ENCODE measurements at places on chromosomes 2 and 18.

GRCh38 chr2:64987956-64988419, 1.2 kb upstream of the SLC1A4 start:
- no peak for DNase-seq

DNA sequence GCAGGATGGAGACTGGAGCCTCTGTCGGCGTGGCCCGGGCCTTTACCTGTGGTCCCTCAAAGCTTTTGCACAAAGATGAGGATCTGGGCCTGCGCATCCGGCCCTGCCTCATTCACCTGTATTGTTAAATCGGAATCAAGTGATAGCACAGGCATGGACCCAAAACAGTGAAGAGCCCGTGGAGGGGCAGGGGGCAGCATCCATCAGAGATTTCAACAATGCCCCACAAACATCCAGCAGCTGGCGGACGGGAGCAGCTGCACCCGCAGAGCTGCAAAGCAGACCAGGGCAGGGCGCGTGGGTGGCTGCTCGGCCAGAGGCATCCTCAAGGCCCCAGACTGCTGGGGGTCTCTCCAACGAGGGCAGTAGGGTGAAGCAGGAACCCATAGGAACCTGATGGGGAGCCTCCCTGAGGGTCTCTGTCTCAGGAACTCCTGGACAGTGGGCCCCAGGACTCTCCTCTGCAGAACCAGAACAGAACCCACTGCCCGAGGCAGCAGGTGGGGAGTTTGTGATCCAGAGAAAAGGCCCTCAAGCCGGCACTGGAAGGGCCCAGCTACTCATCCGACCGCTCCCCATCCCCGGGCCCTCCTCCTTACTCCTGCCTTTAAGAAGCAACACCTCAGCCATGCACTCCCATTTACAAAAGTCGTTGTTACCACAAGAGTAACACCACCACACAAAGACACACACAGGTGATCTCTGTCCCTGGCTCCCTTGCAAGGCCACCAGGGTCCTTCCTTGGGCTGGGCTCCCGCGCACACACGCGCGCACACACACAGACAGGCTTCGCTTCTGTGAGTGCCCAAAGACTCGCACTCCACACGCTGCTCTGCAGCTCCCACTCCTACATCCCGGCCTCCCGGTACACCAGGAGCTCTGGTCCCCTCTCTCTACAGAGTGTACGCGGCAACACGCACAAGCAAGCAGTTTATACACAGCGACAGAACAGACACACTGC, 28.8 kb downstream of the HDAC4 start:
- no peak for DNase-seq

DNA sequence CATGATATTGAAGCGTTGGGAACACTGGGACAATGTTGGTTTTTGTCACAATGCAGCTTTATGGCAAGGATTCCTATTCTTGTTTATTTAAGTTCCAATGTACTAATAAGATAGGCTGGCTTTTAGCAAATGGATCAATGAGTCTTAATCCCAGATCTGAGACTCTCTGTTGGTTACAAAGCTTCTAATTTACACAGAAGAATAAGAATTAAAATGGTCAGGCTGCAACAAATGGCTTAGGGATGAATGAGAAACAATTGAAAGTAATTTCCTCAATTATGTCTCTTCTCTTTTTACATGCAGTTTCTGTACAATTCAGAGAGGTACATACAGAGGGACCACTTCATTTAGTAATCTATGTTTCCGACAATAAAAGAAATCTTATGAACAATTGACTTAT, 640.4 kb downstream of the NRXN1 start:
- DNase-seq, result no peak

DNA sequence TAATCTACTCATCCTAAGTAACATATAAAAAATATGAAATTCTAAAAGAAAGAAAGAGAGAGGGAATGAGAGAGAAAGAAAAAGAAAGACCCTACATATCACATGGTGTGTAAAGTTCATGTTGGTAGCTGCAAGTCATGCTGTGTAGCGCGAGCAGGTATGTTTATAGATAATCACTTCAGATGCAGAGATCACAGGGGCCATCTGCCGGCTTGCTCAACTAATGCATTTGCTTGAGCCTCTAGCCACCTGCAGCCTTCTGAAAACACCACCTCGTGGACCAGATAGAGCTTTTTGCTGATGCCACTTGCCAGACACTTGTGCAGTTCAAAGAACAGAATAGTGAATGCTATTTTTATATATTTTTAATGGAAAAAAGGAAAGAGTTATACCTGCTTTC, 37.6 kb downstream of the CDH7 start:
- DNase-seq, result no peak

GRCh38 chr2:96113367-96113677, 3.0 kb downstream of the ADRA2B start:
- no peak for DNase-seq

DNA sequence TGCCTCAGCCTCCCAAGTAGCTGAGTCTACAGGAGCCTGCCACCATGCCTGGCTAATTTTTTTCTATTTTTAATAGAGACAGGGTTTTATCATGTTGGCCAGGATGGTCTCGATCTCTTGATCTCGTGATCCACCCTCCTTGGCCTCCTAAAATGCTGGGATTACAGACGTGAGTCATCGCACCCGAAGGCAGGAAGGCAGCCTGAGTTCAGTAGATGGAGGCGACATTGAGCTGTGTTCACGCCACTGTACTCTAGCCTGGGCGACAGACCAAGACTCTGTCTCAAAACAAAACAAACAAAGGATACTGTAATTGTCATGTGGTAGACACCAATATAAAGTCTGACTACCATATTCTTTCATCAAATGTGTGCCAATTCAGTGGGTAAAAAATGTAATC, 500.9 kb upstream of the DSEL start:
- DNase-seq, result no peak

DNA sequence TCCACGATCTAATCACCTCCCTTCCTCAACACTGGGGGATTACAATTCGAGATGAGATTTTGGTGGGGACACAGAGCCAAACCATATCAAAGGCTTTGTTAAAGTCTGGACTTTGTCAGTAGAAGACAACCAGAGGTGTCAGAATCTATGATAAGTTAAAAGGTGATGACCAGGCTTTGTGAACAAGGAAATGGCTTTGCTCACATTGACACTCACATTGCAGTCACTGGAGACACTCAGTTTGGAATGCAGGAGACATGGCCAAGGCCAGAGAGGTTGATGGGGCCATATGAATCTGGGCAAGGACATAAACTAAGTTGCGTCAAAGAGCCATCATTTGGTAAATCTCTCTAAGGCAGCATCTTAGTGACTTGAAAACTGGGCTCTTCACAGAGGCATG, 678.2 kb upstream of the FSHR start:
- no peak for DNase-seq

DNA sequence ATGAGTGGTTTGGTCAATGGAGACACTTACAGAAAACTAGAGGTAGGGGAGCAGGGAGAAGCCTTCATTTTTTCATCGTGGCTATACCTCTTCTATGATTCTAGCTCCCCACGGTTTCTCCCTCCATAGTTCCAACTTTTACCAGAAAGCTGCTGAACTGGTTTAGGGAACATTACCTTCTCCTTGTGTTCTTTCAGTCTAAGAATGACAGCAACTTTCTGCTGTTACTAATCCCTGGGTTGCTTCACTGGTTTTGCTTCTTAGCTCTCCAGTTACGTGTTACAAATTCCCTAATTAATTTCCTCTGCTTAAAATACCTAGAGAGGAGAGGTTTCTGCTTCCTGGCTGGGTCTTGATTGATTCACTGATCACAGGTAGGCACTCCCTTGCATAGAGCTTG, 499.9 kb downstream of the SLC4A3 start:
- DNase-seq, result no peak

DNA sequence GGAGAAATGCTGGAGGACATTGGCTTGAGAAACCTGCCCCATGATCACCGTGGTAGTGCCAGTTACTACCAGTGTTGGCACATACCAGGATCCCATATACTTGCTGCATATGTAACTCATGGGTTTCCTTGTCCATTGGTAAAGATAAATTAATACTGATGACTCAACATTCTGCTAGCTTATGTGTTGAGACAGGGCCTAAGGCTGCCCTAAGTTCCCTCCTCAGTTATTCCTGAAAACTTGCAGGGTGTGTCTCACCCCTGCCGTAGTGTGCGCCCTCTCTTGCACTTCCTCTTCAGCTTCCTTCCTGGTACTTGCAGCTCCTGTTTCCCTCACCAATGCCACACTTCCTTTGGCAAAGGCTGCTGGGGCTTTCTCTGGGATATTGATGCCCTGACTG, 4.3 kb upstream of the INO80C start:
- no peak for DNase-seq

DNA sequence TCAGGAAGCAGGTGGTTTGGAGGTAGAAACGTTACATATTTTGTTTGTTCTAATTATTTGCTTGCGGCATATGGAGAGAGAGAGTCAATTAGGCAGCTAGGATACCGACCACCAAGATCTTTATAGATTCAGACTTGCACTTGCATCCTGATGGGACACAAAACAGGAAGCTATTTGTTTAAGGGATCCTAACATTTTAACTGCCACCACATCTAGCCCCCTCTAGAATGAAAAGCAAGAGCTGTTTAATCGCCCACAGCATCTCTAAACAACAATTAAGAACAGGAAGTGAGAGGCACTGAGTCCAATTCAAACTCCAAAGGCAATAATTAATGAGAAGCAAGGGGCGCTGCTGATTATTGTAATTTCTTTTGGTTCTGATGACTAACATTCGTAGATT, 182.0 kb upstream of the LINC00305 start:
- DNase-seq, result no peak

- no peak for DNase-seq
These were observed 108.8 kb downstream of the SPOPL start for GRCh38 chr2:138610201-138610953.

Data from GOT3 (cell line).